ENCODE measurements at places on chromosomes 4 and X. TPM values are rescaled to one million over a fixed set of nuclear protein-coding genes. Genes with fewer than 3 reads are reported as not detected.
A peak's percentile ranks its signal among the peaks of the same experiment; 100 is the strongest.

GRCh38 chrX:118976599-118977340 lies 2.4 kb downstream of the LONRF3 start:
- DNase-seq = peak; percentile 74

GRCh38 chrX:6990552-6991193 lies 156.8 kb upstream of the STS start:
- no peak for DNase-seq

- DNase-seq = peak; percentile 70
Measured at GRCh38 chrX:71492231-71493065, 40.5 kb upstream of the OGT start.

DNA sequence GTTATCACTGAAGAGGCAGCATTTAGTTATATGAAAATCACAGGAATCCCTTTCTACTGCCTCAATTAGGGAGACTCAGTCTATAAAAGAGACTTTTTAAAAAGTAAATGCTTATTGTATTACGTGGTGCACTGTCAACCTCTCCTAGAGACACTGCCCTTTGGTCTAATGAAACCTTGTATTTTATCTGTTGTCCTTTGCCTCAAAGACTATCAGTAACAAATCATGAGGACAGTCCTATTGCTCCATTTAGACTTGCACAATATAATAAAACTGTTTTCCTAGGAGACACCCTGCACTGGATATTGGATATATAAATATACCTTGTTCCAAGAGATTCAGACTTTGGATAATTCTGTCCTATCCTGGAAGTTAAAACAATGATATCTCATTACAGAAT lies 34.2 kb downstream of the VCX3A start:
- DNase-seq = no peak

- no peak for DNase-seq
Measured at GRCh38 chr4:127479031-127479622, 153.6 kb upstream of the INTU start.

DNA sequence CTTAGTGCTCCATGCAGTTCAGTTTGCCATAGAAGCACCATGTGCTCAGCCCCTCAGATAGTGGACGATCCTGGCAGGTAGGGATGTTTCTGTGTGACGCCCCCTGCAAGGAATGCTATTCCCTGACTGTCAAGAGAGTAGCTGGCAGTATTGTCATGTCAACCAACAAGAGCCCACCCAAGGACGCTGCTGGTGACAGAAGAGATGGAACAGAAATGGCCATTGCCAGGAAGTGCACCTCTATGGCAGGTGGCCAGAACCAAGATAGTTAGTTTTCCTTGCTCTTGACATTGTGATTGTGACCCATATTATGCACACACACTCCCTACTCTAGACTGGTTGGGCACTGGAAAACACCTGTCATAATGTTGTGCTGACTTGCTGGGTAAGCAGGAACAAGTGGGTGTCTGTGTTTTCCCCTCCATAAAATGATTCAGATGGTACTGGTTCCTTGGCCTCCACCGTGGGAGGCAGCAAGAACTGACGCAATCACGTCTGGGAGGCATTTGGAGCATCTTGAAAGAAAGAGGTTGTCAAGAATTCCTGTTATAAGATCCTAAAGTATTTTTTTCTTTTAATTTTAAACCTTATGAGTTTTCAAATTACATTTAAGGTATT lies 507.9 kb downstream of the MID1IP1 start:
- no peak for DNase-seq

DNA sequence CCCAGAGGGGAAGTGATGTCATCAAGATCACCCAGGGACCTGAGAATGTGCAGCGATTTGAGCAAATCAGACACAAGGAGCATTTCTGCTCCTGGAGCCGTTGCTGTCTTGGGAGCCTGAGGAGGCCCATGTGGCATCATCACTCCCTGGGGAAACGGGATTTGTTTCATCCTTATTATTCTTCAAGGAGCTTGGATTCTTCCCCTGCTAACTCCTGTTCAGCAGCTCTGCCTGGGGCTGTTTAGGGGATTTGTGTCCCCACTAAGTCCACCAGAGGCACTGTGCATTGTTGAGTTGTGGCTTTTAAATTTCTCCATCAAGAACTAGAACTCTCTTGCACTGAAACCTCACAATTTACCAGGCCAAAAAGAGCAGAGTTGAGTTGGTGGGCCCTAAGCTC lies 104.2 kb upstream of the MSX1 start:
- no peak for DNase-seq

GRCh38 chrX:69539437-69539836 lies 35.3 kb downstream of the NALF2 start:
- no peak for DNase-seq

DNA sequence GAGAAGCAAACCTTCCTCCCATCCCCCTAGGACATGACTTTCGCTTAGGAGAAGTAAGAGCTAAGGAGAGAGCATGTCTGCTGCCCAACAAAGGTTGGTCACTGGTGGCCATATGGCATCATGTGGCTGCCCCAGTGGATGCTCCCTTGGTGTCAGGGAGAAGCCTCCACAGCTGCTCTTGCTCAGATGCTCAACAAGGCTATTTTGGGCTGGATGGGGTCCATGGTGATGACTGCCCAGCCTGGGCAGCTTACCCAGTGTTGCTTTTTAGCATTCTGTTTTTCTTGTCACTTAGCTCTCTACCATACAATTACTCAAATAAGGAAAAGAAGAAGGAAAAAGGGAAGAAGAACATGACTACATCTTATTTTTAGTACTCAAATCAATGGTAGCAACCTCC lies 48.9 kb upstream of the PPARGC1A start:
- no peak for DNase-seq

GRCh38 chr4:140152751-140153418 lies 1.1 kb downstream of the MAML3 start:
- peak; percentile 74 for DNase-seq

DNA sequence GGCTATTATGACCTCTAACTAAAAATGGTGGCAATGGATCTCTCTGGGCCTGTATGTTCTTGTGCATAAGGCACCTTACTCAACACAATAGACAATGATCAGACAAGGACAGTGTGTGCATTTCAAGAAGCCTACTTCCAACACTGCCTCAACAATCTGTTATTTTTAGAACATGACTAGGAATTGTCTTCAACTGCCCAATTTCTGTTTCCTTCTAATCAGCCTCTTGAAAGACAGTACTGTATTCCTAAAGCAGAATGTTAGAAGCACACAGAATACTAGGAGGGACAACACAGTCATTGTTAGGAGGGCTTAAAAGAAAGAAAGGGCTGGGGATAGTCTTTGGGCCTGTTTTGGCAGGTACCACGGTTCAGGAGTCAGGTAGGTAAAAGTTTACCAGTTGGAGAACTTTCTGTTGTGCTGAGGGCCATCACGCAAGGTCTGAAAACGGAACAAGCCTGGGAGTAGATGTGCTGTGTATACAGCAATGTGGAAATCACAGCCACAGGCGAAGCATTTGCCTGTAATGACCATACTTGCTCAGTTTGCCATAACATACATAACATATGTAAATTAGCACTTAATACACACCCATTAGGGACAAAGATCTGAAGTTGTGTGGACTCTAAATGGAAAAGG lies 100.8 kb upstream of the ATXN3L start:
- DNase-seq = no peak

- DNase-seq = no peak
Measured at GRCh38 chrX:44223150-44223549, 120.3 kb downstream of the EFHC2 start.

DNA sequence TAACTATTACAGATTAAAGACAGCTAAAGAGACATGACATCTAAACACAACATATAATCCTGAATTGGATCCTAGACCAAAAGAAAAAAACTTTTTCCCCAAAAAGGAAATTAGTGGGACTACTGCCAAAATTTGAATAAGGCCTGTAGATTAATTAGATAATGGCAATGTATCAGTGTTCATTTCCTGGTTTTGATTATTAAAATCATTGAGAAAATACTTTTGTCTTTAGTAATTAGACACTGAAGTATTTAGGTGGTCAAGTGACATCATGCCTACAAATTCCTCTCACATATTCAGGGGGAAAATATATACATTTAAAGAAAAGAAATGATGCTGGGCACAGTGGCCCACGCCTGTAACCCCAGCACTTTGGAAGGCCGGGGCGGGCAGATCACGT lies 10.4 kb upstream of the USO1 start:
- no peak for DNase-seq

DNA sequence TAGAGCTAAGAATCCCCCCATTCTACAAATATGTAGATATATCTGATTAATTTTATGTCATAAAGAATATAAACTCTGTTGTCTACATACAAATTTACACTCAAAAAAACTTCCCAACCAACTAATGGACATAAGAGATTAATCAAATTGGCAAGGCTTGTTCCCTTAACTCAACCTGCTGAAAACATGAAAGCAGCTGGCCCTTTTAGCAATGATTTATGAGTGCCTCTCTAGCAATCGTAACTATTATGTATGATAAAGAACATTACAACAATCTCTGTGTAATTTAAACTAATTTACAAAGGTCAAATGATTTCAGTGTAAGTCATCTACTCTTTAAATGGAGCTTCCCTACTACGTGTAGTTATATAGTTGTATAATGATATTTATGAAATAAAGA lies 83.1 kb upstream of the FTHL17 start:
- no peak for DNase-seq

GRCh38 chr4:72846280-72847111 lies 223.0 kb downstream of the COX18 start:
- DNase-seq = no peak

DNA sequence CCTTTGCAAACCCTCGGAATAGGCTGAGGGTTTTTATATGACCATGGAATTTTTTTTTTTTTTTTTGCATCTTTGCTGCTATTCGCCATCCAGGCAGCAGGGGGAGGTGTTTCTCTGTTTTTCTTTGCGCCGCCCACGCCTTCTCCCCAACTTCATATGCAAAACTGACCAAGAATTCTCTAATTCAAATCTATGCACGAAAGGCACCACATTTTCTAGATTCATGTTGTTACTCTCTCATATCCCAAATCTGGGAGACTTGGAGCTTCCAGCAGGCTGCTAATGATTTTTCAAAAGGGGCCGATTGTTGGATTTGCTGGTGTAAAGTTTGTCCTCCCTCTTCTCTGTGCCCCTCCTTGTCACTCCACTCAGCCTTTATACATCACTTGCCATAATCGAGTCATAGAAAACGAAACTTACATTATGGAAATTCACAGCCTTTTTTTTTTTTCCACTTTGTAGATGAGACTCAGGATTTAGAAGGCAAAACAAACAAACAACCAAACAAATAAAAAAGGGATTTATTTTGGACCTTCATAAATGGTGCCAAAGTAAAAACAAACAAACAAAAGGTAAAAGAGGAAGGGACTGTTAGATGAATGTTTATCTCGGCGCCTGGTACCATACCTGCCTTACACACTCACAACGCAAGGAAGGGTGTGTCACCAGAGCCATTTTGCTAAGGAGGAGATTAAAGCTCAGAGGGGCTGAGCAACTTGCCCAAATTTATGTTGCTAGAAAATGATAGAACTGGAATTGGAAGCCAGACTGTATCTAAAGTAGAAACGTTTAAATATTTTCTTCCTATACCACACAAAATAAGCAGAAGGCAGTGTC lies 29.3 kb upstream of the BOD1L1 start:
- peak; percentile 65 for DNase-seq

DNA sequence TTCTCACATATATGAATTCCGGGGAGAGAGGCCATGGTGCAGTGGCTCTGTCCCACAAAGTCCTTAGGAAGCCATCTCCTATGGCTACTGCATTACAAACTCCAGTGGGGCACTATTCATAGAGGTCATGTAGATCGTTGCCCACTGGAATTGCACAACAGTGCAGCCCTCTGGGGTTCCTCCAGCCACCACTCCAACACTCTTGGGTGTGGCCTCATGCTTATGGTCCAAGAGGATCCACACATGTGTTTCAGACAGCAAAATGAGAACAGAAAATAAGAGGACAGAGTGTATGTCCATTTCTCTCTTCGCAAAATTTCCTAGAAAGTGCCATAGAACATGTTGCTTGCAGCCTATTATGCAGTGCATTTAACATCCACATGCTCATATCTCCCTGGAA lies 444.2 kb upstream of the FAM241A start:
- no peak for DNase-seq

- DNase-seq = no peak
Measured at GRCh38 chr4:110372485-110372884, 103.5 kb upstream of the ENPEP start.

GRCh38 chr4:149881744-149882143 lies 66.1 kb upstream of the IQCM start:
- DNase-seq = no peak

- DNase-seq = no peak
Measured at GRCh38 chr4:56301997-56302496, 85.2 kb downstream of the AASDH start.

DNA sequence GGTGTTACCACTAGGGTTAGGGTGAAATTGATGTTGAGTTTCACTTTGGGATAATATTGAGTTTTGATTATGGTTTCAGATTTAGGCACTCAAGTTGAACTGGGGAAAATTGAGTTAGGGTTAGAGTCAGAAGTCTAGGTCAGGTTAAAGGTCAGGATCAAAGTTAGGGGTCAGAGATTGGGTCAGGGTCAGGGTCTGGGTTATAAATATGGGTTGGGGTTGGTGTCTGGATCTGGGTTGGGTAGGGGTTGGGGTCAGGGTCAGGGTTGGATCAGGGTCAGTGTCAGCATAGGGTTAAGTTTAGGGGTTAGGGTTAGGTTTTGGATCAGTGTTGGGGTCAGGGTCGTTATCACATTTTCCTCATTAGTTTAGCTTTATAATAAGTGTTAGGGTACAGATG lies 42.7 kb upstream of the IL9R start:
- no peak for DNase-seq

GRCh38 chr4:93501244-93501643 lies 327.3 kb upstream of the ATOH1 start:
- no peak for DNase-seq

- no peak for DNase-seq
Measured at GRCh38 chr4:89894649-89895550, at the start of gene MMRN1. Gene MMRN1, plus strand, starts transcription at chr4:89894854. Its CDS starts 118 bp downstream, at chr4:89894972.

MFAP3L gene
- 1.9 TPM for polyA plus RNA-seq

HTN3 gene
- polyA plus RNA-seq = not detected

PAGE2B gene
- polyA plus RNA-seq = not detected

GPR82 gene
- 0.88 TPM for polyA plus RNA-seq

SYAP1 gene
- 13.5 TPM for polyA plus RNA-seq

GLRB gene
- 6.5 TPM for polyA plus RNA-seq

CCKAR gene
- polyA plus RNA-seq = not detected

Data from aorta (tissue), 5 donors.